ENCODE measurements at places on chromosomes 4 and X.
A peak's percentile ranks its signal among the peaks of the same experiment; 100 is the strongest.

DNA sequence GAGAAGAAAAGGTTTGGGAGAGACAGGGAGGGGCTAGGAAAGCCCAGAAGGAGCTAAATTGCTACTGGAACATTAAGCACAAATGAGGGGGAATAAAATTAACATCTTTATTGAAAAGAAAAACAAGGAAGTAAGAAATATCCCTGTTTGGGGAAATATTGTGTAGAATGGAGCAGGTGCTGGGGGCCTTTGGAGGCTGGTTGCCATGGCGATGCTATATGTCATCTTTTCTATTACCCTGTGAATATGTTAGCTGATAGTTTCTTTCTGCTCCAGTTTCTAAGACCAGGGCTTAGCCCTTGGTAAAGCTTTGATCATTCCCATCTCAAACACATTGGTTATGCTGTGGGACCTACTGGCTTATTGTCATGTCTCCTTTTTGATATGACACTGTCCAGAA lies 28.7 kb downstream of the TMEM31 start:
- DNase-seq = no peak

GRCh38 chrX:77118686-77119085 lies 328.5 kb upstream of the FGF16 start:
- DNase-seq = no peak

DNA sequence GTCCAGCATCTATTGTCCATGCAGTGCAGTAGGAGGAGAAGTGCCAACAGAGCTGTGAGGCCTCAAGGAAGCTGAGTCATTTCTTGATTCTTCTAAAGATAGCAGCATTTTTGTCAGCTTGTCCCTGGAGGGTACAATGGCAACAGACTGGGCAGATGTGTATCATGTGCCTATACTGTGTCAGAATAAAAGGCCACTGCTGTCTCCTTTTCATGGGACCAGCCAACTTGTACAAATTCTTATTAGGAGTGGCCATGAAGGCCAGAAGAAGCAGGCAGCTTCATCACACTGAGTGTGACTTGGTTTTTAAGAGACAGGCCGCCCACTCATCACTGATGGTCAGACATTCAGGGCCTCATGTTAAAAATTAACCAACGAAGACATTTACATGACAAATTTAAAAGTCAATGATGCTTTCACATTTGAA lies 185.0 kb upstream of the FAM241A start:
- DNase-seq = no peak

- no peak for DNase-seq
Observed at GRCh38 chrX:129540722-129541184, 694 bp downstream of the OCRL start.

DNA sequence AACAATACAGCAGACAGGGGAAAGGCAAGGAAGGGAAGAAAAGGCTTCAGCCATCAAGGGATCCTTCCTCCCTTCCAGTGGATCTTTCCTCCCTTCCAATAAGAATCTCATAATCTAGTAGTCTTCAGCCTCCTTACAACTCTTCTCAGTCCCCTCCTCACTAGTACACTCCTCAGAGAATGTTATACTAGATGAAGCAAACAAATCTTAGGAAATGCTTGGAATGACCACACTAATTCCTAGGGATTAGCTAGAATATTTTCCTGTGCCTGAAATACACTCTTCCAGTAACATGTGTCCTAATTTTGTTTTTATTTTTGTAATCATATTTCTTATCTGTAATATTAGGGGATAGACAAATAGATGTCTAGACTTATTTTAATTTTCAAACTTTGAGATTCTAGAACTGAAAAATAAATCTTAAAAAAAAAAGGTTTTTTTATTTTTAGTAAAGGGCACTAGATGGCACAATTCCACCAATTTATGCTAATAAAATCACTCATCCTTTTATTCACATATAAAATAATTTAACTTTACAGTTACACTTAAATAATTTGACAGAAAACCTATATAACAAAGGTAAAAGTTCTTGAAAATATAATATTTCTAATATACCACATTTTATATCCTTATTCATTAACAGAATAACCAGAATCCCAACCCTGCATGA lies 7.0 kb upstream of the STPG2 start:
- peak; percentile 17 for DNase-seq

DNA sequence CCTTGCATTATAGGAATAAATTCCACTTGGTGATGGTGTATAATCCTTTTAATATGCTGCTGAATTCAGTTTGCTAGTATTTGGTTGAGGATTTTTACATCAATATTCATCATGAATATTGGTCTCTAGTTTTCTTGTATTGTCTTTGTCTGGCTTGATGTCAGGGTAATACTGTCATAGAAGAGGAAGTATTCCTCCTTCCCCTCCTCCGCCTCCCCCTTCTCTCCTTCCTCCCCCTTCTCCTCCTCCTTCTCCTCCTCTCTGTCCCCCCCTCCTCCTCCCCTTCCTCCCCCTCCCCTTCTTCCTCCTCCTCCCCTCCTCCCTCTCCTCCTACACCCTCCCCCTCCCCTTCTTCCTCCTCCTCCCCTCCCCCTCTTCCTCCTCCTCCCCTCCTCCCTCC lies 65.8 kb downstream of the RGS12 start:
- DNase-seq = no peak

- peak; percentile 43 for DNase-seq
Observed at GRCh38 chrX:20437683-20438082, 171.0 kb upstream of the RPS6KA3 start.

DNA sequence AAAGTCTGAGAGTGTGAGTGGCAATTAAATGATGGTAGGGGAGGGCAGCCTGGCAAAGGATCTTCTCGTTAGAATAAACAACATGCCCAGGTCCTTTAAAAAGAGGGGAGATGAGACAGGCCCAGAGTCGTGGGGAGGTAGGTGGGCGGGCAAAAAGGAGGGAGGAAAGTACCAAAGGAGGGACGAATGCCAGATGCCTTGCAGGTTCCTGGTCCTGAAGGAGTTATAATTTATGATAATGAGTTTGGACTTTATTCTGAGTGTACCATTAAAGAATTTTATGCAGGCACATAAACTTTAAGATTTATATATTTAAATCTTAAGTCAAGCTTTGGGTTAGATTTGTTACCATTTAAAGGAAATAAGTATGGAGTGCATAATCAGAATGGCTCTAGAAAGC lies 62.3 kb upstream of the SMARCA5 start:
- no peak for DNase-seq

DNA sequence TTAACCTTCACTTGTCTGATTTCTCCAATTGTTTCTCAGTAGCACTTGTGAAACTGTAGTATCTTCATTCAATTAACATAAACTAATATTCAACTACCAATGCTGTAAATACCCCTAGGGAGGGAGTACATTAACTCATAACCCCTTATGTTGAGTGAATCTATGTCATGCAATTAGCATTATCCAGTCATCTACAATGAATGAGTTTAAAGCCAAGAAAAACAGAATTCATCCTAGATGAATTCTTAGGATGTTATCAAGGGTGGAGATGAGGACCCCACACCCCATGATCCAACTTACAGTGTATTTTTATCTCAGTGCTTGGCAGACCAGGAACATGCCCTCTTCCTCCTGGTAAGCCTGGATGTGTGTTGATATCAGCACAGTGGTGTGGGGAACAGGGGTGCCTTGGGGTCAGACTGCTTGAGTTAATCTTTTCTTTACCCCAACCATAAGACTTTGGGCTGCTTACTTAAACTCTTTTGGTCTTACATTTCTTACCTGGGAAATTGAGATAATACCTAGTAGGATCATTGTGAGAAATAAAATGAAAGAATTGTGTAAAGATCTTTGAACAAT lies 62.1 kb upstream of the SCOC start:
- DNase-seq = no peak

All from CD4-positive, alpha-beta T cell treated with Interleukin-17A for 1 hour (primary cell).